ENCODE measurements at places on chromosomes 3 and 15.

GRCh38 chr3:89002191-89002590 lies 105.2 kb upstream of the EPHA3 start:
- DNase-seq: no peak

- DNase-seq: no peak
Observed at GRCh38 chr15:91552555-91552954, 301.0 kb upstream of the SLCO3A1 start.

GRCh38 chr15:70954171-70954570 lies 61.5 kb downstream of the LRRC49 start:
- no peak for DNase-seq

DNA sequence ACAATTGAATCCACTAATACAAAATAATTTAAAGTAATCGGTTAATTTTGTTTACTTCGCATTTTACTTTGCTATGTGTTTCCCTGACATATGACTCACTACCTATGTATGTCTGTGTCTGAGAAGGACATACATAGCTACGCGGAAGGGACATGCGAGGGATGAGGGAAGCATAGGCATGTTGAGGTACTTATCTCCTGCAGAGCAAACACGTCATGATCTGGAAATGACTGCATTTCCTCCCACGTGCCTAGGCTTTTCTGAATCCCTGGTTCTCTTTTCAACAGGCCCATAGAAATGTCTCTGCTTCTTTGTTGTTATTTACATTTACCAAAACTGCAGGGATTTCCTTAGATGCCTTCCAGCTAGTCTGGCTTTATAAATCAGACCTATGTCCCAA lies 27.5 kb downstream of the ALCAM start:
- no peak for DNase-seq

GRCh38 chr3:37777835-37778234 lies 83.8 kb upstream of the CTDSPL start:
- no peak for DNase-seq

GRCh38 chr3:195823999-195824398 lies 12.3 kb upstream of the MUC4 start:
- no peak for DNase-seq

DNA sequence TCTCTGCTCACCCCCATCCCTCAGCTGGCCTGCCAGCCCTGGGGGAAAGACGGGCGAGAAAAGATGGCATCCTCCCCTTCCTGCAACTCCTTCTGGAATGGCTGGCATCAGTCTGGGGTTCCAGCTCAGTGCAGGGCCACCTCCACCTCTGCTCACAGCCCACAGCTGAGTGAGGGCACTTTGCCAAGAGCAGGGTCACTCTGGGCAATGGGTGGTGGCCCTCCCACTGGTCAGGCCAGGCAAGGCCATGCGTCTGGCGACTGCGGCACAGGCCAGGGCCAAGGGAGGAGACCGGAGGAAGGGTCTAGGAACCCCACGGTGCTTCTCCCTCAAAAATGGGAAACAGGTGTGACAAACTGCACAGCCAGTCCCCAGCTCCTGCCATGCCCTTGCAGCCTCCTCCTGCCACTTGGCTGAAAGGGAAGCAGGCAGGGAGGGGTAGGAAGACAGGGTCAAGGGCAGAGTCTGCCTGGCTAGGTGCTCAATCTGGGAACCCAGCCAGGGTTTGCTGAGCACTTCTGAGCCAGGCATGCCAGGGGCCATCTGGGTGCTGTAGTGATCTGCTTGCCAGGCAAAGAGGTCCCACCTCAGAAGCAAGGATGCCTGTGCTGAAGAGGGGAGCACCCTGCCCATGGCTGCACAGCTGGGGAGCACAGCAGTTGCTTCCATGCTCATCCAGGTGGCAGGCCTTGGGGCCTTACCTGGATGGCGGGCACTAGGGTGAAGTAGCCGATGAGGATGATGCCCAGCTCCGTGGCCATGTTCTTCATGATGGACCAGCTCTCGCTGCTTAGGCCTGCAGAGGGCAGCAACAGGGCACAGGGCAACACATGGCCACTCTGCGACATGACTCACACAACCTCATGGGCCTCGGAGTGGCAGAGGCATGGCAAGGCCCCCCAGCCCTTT lies 41.2 kb downstream of the PTPN23 start:
- DNase-seq: no peak

DNA sequence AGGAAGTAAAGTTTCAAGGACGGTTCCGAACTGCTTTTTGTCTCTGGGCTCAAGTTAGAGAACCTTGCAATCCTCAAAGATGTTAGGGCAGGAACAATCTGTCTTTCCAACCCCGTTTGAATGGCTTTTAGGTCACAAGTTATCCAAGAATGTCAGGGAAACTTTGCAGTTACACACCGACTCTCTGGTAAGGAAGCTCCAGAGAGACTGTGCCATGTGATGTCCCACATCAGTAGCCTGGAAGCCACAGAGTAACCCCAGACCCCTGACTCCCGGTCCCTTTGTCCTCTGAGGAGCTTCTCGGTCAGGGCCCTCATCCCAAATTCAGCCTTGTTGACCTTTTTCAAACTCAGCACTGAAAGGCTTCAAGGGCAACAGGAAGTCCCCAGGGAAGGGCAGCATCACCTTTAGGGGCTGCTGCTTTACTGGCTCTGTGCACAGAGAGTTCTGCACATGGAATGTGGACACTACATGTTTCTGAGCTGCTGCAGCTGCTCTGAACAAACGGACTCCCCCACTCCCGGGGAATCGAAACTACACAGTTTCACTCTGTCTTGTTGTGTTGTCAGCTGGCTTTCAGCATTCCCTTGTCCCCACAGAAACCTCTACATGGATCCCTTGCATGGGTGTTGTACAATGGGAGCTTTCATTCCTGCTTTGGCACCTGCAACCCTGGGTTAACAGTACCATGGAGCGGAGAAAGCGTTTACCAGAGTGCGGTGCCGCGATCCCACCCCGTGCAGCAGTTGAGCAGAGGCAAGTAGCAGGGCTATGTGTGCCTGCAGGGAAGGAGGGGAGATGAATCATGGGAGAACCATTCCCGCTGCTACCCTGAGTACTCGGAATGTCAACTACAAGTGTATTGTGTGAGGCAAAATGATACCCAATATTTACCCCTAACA lies 408.2 kb upstream of the THBS1 start:
- DNase-seq: no peak

DNA sequence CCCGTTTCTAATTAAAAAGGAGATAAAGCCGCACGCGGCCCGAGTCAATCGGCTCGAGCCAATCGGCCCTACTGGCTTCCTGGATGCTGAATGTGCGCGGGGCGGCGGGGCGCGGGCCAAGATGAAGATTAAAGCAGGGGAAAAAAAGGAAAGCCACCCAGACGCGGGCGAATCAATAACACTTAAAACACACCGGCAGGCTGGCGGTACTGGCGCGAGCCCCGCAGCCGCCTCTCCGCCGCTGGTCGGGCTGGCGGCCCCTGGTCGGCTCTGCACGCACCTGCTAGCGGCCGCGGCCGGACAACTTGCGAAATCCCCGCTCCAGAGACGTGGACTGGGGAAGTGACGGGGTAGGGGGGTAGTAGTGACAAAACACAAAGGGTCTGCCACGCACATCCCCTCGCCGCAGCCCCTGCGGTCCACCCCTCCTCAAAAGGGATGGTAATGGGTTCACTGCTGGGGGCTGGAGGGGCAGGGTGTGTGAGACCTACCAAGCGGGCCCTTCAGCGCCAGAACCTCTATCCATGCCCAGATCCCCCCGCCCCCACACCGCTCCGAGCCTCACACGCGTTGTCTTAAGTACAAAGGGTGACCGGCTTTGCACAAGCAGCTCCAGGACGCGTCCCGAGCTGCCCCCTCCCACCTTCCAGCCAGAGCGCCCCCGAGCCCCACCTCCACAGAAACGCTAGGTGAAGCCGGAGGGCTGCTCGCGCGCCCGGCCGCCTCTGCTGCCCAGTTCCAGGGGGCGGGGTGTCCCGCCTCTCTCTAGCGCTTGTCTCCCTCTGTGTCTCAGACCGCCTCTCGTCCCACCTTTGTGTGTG lies 1.4 kb downstream of the WNT7A start:
- DNase-seq: no peak

GRCh38 chr15:63350178-63350621 lies 31.4 kb downstream of the CA12 start:
- DNase-seq: no peak

GRCh38 chr3:140472306-140473020 lies 205.4 kb upstream of the TRIM42 start:
- no peak for DNase-seq

GRCh38 chr15:51861557-51862359 lies 32.3 kb downstream of the TMOD3 start:
- peak; percentile 38 for DNase-seq

DNA sequence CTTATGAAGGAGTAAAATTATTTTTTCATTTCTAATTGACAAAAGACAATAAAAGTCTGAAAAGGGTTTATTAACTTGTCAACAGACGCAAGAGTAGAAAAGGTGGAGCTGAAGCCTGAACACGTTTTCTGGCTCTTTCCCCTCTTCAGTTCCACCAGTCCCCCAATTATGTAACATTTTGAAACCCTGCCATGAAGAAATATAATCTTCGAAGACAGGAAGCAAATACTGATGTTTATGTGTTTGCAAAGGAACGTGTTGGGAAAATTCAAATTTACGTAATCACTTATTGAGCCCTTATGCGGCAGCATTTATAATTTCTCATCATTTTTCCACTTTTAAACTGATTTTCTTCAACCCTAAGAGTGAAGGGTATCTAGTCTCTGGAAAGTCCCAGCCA lies 767 bp downstream of the AP3S2 start:
- DNase-seq: no peak

- DNase-seq: no peak
Observed at GRCh38 chr15:94576889-94577533, 345.6 kb downstream of the MCTP2 start.

- DNase-seq: no peak
Observed at GRCh38 chr15:34318277-34319079, 19.1 kb downstream of the SLC12A6 start.

- no peak for DNase-seq
Observed at GRCh38 chr3:108305484-108306172, 9.3 kb downstream of the HHLA2 start.

GRCh38 chr15:49421991-49422390 lies 1.1 kb upstream of the FGF7 start:
- peak; percentile 19 for DNase-seq

- DNase-seq: no peak
Observed at GRCh38 chr3:28840976-28841376, 439.9 kb upstream of the RBMS3 start.

GRCh38 chr3:141489203-141489602 lies 2.4 kb downstream of the RASA2 start:
- DNase-seq: no peak

- no peak for DNase-seq
Observed at GRCh38 chr3:142035308-142035922, 113.9 kb downstream of the TFDP2 start.

- DNase-seq: no peak
Observed at GRCh38 chr3:100107221-100107814, 7.0 kb downstream of the FILIP1L start.

DNA sequence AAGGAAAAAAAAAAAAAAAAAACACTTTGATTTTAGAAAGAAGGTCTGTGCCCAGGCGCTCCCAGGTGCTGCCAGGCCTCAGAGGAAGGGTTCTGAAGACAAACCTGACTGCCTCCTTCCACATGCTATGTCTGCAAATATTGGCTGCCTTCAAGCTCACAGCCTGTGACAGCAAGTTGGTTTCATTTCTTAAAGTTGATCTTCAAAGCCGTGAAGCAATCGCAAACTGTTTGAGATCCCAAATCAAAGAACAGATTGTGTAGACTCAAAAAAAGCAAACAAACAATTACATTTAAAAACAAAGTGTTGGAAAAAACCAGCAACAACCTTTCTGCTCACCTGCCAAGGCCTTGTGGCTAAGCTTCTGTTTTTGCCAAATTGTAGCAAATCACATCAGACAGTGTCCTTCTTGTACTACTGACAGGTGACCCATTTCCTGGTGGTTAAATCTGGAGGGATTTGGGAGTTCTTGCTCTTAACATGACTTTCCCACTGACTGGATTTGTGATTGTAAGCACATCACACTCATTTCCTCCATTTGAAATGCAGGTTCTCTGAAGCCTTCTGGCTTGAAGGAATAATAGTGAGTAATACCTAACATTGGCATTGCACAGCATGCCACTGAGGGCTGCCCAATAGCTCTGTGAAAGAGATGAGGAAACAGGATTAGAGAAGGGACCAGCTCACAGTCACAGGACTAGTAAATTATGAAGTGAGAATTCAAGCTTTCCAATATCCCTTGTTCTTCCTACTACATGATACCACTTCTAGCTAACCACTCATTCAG lies 502.4 kb downstream of the LPP start:
- no peak for DNase-seq

GRCh38 chr3:53803816-53804695 lies 42.2 kb downstream of the CHDH start:
- no peak for DNase-seq

DNA sequence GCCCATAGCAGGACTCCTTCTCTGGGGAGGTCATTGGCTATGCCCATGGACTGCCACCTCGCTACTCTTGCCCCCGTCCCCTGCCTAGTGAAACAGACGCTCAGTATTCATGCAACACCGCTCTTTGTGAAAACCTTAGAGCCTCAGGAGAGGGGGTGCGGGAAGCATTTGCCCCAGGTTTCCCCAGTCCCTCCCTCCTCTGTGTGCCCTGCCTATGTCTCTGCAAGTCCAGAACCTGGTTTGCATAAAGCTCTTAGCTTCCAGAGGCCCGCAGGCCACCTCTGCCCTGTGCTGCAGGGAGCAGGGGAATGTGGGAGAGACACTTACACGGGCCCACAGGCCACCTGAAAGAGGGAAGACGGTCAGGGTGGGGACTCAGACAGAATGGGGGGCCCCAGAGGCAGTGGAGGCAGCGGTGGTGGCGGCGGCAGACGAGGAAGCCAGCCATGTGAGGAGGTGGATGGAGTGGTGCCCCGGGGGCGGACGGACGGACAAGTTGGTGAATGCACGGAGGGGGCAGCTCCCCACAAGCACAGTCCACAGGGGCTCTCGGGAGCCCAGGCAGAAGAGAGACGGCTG lies 33.8 kb upstream of the CTSH start:
- no peak for DNase-seq

DNA sequence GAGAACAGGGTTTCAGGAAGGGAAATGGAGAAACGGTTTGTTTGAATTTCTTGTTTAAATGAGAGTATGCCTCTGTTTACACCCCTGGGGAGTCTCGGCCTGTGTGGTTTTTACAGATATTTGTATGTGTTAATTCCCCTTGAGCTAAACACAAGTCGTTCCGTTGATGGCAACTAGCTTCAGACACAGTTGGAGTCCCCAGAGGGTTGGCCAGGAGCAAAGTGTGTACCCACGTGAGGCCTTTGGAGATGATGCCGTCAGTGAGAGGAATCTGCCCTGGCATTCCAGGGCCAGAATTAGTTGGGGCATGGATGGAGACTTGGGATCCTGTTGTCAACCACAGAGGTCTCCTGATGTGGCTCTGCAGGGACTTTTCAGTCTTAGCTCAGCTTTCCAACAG lies 44.0 kb downstream of the CEMIP start:
- no peak for DNase-seq

DNA sequence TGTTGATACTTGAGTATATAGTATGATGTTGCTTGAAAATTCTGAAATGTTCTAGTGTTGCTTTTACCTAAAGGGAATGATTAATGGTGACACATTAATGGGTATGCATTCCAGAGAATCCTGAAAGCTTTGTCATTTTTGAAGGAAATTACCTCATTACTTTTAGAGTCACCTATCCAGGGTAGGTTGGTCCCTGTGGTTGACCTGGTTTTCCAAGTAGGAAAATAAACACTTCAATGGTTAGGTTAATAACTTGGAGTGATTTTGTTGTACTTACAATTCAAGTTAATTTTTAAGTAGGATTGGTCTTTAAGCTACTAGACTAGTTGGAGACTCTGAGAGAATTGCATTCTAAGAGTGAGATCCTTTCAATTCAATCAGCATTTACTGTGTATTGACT lies 31.0 kb downstream of the MITF start:
- no peak for DNase-seq

- DNase-seq: no peak
Observed at GRCh38 chr3:140347151-140347550, 330.7 kb upstream of the TRIM42 start.

Measured in activated T-cell treated with anti-CD3 and anti-CD28 coated beads for 1 hour (primary cell).